ENCODE measurements at places on chromosomes 4 and X.

- DNase-seq: no peak
Observed at GRCh38 chr4:129403848-129404247, 307.9 kb downstream of the C4orf33 start.

DNA sequence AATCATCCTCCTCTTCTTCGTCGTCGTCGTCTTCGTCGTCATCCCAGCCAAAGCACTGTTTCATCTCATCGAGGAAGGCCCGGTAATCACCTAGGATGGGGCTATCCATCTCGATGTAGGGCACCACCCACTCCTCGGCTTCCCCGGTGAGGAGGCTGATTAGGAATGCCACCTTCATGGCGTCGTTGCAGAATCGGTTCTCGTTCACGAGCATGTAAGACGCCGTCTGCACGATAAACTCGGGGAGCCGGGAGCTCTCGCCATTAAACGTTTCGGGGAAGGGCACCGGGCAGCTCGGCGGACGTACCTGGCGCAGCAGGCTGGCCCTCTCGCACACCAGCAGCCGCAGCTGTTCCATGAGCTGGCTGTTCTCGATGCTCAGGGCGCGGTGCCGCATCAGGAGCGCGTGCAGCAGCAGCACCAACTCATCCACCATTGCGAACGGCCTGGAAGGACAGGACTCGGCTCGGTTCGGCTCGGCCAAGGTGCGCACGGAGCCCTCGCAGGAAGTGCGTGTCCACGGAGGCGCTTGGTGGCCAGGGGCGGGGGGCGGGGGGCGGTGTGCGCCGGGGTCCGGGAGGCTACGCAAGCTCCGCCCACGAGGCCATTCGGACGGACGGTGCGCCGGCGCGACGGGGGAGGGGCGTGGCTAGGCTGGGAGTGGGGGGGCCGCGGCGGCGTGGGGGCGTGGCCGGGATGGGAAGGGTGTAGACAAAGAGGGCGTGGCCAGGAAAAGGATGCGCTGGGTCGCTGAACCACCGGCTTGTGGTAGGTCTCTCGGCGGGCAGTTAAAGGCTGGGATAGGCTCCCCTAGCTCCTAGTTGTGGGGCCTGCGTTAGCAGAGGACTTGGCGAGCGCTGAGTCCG lies at the start of gene LDOC1:
TSS of gene LDOC1 (minus strand) at position 544 of the 866 bp plus-strand sequence. CDS start at position 436, 108 bp downstream.
- DNase-seq: peak; percentile 10

GRCh38 chrX:39227371-39227770 lies 426.1 kb downstream of the MID1IP1 start:
- no peak for DNase-seq

DNA sequence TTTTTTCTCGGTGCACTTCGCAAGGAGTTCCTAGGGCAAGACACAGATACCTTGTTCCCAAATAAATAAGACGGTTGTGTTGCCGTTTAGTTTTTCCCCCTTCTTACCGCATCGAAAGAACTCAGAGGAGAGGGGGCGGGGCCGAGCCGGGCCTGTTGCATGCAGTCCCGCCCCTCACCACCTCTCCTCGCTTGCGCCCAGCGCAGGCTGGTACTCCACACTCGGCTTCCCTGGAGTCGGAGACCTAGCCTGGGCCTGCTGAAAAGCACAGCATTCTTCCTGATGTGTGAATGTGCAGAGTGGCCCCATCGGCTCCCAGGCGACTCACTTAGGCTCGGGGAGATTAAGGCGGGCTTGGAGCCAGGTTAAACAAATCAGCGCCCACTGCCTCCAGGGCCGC lies 26.1 kb upstream of the VMA21 start:
- DNase-seq: no peak

- no peak for DNase-seq
Observed at GRCh38 chr4:151624626-151625565, 135.9 kb downstream of the GATB start.

- no peak for DNase-seq
Observed at GRCh38 chrX:111505783-111506182, 5.7 kb upstream of the SERTM2 start.

DNA sequence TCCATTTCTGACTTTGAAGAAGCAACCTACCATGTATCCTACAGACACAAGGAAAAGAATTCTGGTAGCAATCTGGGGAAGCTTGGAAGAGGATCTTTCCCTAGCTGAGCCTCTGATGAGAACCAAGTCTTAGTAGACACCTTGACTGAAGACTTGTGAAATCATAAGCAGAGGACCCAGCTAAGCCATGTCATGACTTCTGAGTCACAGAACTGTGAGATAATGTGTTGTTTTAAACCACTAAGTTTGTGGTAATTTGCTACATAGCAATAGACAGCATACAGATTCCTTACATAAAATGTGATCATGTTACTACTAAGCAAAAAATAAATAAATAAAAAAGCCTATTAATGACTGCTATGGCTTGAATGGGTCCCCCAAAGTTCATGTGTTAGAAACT lies 71.3 kb upstream of the ANKRD50 start:
- DNase-seq: no peak

DNA sequence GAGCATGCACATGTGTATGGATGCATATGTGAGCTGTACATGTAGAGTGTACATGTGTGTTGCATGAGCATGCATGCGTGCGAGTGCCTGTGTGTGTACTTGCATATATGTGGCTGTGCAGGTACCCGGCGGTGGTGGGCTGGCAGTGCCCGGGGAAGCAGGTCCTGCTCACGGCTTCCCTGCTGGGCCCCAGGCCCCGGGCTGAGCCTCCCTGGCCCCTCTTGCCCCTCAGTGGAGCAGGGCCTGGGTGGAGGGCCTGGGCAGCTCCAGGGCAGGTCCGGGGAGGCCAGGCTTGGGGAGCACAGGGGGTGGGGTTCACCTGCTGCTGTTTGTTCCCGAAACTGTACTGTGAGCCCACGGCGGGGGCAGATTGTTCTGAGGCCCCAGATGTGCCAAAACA lies 9.4 kb downstream of the NAT8L start:
- DNase-seq: no peak

GRCh38 chrX:79330022-79330421 lies 37.1 kb downstream of the ITM2A start:
- DNase-seq: no peak

DNA sequence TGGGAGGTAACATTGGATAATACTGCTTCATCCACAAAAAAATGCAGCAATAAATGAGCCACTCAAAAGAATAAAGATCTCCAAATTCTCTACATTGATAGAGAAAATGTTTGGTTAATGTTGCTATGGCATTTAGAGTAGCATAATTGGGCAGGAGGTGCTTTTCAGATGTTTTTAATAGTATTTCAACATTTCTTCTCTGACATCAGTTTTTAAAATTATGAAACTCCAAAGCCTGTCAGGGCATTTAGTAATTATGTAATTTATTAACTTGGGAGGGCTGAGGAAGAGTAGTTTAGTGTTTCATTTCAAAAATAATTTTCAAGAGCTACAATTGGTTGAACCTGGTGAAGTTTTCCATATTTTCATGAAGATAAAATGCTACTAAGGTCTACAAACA lies 211.3 kb upstream of the INTU start:
- DNase-seq: no peak

DNA sequence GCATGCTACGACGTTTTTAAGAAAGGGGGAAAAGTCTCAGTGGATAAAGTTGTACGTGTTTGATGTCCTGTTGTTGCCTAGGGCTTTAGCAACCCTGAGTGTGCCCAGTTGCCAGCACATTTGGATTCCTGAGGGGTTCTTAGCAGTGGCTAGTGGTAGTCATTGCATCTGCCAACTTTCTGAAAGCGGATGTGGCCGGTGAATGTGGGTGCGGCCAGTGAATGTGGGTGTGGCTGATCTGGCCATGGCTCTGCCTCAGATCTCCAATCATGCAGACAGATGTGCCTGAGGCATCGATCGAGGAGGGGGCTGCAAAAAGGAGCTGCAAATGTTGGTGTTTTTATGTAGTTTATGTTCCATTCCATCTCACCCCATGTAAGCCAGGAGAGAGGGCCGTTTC lies 41.5 kb upstream of the FAT1 start:
- DNase-seq: no peak

- DNase-seq: no peak
Observed at GRCh38 chr4:89249716-89250361, 57.8 kb downstream of the GPRIN3 start.

- DNase-seq: no peak
Observed at GRCh38 chr4:177119021-177119471, 190.6 kb upstream of the NEIL3 start.

DNA sequence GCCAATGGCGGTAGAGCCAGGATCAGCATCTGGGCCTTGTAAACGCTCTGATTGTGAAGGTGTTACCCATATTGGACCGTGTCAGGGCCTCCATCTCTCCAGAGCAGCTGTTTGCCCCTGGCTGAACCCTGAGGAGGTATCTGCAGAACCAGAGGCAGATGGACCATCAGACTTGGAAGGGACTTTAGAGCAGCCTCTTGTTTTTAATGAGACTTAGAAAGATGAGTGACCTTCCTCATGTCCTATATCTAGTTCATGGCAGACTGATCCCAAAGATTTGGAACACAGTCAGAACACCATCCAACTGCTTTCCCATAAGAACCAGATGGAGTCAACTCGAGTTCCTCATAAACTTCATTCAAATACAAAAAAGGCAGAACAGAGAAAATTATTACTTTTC lies 135.1 kb upstream of the MSX1 start:
- no peak for DNase-seq

GRCh38 chrX:64885850-64886249 lies 90.4 kb downstream of the ZC4H2 start:
- no peak for DNase-seq

DNA sequence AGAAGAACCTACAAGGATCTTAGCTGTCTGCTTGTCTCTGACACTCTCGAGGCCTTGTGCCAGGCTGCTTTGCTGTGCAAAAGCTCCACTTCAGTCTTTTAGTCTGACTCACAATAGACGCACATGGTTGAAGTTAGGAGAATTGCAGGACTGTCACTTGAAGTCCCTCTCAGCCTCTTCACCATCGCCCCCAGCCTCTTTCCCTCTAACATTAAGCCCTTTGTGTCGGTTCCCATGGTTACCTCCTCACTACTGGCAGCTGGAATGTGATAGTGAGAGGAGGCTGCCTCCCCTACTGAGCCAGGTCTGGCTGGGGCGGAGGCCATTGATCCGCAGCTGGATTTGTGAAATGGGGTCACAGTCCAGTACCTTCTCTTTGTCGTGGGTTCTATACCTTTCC lies 201.8 kb downstream of the SOWAHB start:
- DNase-seq: no peak

DNA sequence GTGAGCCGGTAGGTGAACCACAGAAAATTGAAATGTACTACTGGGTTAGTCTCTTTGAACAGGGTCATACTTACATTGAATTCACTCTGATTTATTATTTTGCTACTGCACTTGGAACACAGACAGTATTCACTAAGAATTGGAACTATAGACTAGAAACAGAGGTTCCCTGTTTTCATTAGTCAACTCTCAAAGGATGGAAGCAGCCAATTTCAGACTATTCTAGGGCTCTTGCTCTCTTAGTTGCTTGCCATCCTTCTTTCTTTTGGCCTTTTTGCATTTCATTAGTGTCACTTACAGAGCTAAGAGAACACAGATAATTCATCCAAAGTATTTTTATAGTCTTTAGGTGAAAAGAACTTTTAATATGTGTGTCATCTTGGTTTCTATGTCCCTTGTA lies 52.6 kb downstream of the SHROOM3 start:
- no peak for DNase-seq

DNA sequence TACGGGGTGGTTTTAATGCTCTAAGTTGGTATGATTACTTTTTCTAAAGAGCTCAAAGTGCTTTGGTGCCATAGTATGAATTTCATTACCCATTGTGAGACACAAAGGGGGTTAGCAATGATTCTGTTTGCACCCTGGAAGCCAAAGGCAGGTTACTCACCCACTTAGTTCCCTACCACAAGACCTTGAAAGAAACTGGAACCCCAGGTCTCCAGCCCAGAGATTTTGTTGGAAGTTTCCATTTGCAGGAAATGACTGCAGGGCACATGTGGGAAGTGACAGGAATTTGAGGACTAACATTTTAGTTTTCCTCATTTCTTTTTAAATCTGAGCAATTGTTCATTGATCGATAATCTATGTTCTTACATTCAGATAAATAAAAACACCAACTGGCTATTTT lies 1.8 kb upstream of the HS3ST1 start:
- DNase-seq: no peak

GRCh38 chrX:42106556-42106955 lies 183.2 kb upstream of the CASK start:
- no peak for DNase-seq

GRCh38 chr4:133869486-133869885 lies 332.1 kb downstream of the PABPC4L start:
- no peak for DNase-seq

DNA sequence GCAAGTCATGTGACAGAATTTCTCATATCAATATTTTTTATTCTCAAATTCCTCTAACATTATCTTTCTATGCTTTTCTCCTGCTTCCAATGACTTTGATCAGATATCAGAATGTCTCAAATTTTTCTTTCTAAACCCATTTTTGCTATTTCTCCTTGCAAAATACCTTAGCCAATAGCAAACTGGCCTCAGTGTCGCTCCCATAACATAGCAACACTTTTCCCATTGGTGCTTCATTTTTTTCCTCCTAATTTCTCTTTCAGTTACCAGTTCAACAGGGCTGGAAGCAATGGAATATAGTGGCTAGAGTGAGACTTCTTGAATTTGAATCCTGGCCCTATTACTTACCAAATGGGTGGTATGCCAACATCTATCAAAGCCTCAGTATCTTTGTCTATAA lies 1091.6 kb downstream of the C4orf33 start:
- DNase-seq: no peak

DNA sequence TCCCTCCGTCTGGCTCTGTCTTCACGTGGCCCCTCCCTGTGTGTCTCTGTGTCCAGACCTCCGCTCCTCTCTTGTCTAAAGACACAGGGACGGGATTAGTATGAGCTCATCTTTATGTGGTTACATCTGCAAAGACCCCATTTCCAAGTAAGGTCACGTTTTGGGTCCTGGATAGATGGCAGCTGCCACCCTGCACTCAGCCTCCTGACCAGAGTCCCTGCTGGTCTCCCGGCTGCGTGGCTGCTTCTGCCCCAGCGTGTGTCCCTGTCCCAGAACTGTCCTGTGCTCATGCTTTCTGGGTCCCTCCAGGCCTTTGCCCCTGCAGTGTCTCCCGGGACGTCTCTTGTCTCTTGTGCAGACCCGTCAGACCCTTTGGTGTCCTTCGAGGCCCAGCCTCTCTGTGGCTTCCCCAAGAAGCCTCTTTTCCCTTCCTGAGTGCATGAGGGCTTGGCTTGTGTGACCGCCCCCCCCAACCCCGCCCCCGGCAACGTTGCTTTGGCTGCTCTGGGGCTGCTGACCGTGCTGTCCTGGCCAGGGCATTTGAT lies 107.3 kb downstream of the PSAPL1 start:
- DNase-seq: no peak

- DNase-seq: no peak
Observed at GRCh38 chrX:132375941-132376340, 112.9 kb downstream of the MBNL3 start.

DNA sequence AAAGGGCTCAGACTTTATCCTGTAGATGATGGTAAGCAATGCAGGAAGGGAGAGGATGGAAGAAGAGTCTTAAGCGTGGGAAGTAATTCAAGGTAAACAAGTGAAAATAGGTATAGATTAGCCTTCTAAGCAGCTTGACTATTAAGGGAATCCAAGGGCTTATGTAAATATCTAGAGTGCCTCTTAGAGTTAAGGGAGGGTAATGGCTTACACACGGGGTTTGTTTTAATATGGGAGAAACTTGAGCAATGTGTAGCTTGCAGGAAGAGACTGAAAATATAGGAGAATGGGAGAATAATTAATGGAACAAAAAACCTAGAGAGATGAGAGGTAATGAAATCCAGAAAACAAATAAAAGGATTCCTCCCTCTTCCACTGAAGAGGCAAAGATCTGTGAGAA lies 12.8 kb upstream of the SAP30 start:
- no peak for DNase-seq

- DNase-seq: no peak
Observed at GRCh38 chrX:110791071-110791470, 4.5 kb downstream of the CHRDL1 start.

All from inflammatory macrophage (primary cell).